ENCODE measurements at places on chromosomes 13 and 19.

- DNase-seq = no peak
These were observed 74.1 kb upstream of the GPR12 start for GRCh38 chr13:26834646-26835045.

DNA sequence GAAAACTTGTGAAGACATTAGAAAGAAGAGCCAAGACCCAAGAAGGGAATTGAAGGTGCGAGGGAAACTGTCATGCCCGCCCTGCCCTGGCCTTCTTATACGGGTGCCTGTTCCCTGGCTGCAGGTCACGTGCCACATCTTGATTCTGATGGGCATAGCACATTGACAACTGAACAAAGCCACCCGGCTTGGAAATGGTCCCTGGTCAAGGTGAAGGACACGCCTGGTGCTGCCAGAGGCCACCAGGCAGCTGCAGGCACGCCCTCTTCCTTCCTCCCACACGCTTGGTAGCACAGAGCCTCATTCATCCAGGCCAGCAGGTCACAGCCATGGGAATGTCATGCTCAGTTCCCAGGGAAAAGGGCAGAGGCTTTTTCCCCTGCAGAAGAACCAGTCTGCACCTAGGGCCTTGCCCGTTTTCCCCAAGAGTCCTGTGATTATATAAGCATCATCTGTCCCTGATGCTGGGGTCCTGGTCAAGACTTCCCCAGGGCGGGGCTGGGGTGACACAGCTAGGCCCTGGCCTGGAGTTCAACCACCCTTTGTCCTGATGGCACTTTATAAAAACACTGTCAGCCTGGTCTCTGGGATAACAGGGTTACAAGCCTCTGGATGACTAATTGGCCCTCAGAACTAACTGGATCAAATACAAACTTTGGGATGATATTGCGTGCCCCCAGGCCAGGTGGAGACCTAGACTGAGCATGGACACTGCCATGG, 56.0 kb downstream of the CDADC1 start:
- no peak for DNase-seq

DNA sequence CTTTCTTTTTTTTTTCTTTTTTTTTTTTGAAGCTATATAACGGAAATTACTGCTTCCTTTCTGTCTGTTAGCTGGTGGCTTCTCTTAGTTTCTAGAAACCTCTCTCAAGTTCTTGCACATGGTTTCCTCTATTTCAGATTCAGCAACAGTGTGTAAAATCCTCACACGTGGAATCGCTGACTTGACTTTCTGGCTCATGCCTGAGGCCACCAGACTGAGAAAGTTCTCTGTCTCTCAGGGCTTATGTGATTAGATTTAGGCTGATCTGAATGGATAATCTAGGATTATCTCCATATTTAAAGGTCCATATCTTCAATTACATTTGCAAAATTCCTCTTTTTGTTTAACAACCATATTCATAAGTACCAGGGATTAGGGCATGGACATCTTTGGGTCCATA, 856.3 kb upstream of the SLITRK6 start:
- DNase-seq = no peak

DNA sequence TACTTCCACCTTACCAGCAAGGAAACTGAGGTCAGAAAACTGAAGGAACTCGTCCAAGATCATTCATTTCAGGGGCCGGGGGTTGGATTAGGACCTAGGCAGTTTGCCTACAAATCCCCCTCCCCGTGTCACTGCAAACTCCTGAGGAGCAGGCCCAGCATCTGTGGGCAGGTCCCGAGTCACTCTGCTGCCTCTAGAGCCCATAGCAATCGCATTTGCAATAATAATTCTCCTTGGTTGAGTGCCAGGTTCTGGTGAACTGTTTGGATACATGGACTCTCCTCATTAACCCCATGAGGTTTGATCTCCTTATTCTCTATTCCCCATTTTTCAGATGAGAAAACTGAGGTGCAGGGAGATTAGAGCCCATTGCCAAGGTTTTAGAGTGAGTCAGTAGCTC, 903 bp downstream of the PIN1 start:
- DNase-seq = no peak

- DNase-seq = no peak
These were observed 5.5 kb downstream of the HRC start for GRCh38 chr19:49149652-49150105.
